ENCODE measurements at places on chromosomes 5 and 9. TPM values are rescaled to one million over a fixed set of nuclear protein-coding genes. Genes with fewer than 3 reads are reported as not detected.

Gene FBLL1
- 54.9 TPM for total RNA-seq

Gene PTGES2
- 39.5 TPM for total RNA-seq

Gene CATSPER3
- total RNA-seq, result 1.2 TPM

Gene N4BP3
- 8.0 TPM for total RNA-seq

Gene RORB
- total RNA-seq, result 52.4 TPM

Gene SETX
- 85.3 TPM for total RNA-seq

Gene CENPK
- 8.1 TPM for total RNA-seq

Gene CKMT2
- 1.2 TPM for total RNA-seq

Gene RNF183
- not detected for total RNA-seq

Gene LHX2
- 189 TPM for total RNA-seq

Gene MLANA
- total RNA-seq, result not detected

Gene MOB3B
- total RNA-seq, result 6.2 TPM

Gene SLC45A2
- 0.16 TPM for total RNA-seq

Gene FOXD4L5
- 0.47 TPM for total RNA-seq

Gene SLC22A4
- total RNA-seq, result 1.6 TPM

Gene ADRB2
- 1.6 TPM for total RNA-seq

Gene HAVCR1
- 0.31 TPM for total RNA-seq

Gene PLEKHG4B
- 6.2 TPM for total RNA-seq

Gene ZNF618
- 5.8 TPM for total RNA-seq

Gene SIT1
- total RNA-seq, result not detected

Gene NR4A3
- 8.7 TPM for total RNA-seq

Gene PCDHB15
- 22.1 TPM for total RNA-seq

Gene F12
- 3.9 TPM for total RNA-seq

Gene BHMT
- not detected for total RNA-seq

Gene PDGFRB
- 13.7 TPM for total RNA-seq

Gene FGD3
- 14.2 TPM for total RNA-seq

Gene FIBCD1
- total RNA-seq, result 1.4 TPM

Gene PAEP
- not detected for total RNA-seq

Gene POU5F2
- total RNA-seq, result 6.9 TPM

Gene TOR4A
- 0.31 TPM for total RNA-seq

Gene TMEM252
- not detected for total RNA-seq

All from occipital lobe (tissue), 3 donors.